Type B pancreatic cell (in vitro differentiated cells): ENCODE measurements at places on chromosomes 11 and 22.

- no peak for DNase-seq
Measured at GRCh38 chr11:34262531-34263081, 95.2 kb downstream of the ABTB2 start.

GRCh38 chr11:34745195-34745594, 124.3 kb downstream of the EHF start:
- DNase-seq, result no peak

DNA sequence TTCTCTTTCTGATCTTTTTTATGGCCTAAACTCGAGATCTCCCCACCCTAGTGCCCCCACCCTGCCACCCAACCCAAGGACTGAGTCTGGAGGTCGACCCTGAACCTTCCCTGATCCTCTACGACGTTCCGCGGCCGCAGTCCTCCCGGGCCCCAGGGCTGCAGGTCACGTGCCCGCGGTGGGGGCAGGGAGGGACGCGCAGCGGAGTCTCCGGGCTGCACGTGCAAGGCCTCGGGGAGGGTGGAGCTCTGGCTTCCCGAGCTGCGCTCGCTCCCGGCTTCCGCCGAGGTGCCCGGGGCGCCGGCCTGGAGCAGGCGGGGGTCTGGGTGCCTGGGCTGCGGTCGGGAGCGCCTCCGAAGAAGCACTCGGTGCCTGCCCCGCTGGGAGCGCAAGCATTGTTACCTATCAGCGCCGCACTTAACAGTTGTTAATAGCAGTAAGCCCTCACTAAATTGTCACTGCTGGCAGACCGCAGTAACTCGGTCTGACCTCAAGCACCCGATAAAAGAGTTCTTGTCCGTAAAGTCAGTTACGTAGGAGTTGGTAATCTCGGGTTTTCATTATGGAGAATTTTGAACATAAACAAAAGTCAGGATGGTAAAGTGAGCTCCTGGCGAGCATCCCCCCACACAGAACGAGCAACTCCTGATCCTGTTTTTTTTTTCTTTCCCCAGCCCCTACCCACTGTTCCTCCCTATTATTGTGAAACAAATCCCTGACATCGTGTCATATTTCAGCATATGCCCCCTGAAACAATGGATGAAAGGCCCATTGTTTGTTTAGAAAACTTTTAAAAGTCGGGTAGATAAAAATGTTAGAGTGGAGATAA, 69.7 kb upstream of the EP300 start:
- peak; percentile 97 for DNase-seq

DNA sequence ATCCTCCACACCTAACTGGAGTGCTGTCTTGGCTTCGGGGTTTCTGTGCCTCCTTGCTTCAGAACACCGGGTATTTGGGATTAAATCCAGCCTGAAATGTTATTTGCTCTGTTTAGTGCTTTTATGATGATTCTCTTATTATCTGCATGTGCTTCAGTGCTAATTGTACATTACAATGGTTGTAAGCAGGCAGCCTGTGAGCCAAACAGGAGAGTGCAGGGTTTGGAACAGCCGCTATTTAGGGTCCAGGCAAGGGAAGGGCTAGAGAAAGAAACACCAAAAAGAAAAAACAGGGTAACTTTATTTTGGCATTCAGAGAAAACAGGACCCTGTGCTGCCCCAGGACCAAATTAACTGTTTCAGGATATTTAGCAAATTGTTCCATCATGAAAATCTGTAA, 72.7 kb downstream of the RCN1 start:
- DNase-seq, result no peak

- no peak for DNase-seq
Measured at GRCh38 chr11:73734993-73735392, 25.9 kb downstream of the RAB6A start.

GRCh38 chr11:77172666-77172982, 44.6 kb downstream of the MYO7A start:
- no peak for DNase-seq

GRCh38 chr22:38032681-38033521, 24.3 kb upstream of the PICK1 start:
- no peak for DNase-seq

GRCh38 chr22:33579448-33580093, 340.7 kb downstream of the LARGE1 start:
- no peak for DNase-seq

GRCh38 chr11:61422226-61422625, 7.5 kb downstream of the CPSF7 start:
- no peak for DNase-seq

GRCh38 chr22:45208993-45209838, 31.5 kb downstream of the KIAA0930 start:
- no peak for DNase-seq

DNA sequence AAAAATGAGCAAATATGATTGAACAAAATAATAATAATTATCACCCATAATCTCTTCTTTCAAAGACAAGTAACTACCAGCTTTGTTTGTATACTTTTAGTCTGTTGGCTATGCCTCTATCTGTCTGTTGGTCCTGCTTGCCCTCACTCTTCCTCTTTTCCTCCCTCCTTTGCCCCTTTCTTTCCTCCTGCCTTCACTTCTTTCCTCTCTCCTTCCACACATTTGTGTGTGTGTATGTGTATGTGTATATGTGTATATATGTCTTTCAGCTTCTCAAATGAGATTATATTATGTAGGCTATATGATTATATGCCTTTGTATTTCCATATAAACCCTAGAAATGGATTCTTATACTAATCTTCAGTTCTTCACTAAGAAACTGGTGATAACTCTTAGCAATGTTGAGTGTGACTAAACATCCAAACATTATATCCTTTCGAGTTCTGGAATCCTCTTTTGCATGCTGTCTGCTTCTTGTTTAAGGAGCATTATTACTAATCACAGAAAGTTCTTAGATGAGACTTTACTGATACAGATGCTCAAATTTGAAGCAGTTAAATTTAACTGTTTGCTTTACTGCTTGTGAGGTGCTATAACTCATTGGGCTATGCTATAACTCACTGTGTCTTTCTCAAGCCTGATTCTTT, 219.1 kb downstream of the TMEM135 start:
- no peak for DNase-seq

- DNase-seq, result no peak
Measured at GRCh38 chr11:128496692-128497060, 90.7 kb downstream of the ETS1 start.

GRCh38 chr11:56716379-56716854, 17.5 kb downstream of the OR9G1 start:
- DNase-seq, result no peak

DNA sequence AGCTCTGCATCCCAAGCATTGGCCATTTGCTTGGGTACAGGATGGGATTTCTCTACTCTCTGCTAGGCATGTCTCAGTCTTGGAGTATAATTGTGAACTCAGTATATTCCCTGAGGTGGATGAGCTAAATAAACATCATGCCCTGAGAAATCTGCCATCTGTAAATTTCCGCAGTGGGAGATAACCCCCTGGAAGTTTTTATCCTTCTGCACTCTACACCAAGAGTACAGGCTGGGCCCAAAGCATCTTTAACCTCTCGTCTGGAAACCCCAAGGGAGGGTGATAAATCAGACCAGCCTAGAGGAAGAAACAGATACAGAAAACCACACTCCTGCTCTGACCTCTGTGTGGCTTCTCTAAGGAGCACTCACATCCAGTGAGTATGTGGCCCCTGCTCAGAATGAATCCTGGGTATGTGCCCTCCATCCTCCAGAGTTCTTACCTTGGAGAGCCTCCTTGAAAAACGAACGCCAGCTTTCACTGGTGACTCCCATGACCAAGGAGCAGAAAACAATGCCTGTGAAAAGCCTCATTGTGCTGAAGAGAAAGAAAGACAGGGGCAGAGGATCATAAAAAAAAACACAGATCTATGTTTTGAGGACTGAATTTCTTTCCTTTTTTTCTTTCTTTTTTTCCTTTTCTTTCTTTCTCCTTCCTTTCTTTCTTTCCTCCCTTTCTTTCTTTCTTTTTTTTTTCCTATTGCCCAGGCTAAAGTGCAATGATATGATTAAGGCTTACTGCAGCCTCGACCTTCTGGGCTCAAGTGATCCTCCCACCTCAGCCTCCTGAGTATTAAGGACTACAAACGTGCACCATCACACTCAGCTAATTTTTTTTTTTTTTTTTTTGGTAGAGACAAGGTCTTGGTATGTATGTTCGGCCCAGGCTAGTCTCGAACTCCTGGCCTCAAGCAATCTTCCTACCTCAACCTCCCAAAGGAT, 938 bp downstream of the SAA4 start:
- DNase-seq, result no peak

DNA sequence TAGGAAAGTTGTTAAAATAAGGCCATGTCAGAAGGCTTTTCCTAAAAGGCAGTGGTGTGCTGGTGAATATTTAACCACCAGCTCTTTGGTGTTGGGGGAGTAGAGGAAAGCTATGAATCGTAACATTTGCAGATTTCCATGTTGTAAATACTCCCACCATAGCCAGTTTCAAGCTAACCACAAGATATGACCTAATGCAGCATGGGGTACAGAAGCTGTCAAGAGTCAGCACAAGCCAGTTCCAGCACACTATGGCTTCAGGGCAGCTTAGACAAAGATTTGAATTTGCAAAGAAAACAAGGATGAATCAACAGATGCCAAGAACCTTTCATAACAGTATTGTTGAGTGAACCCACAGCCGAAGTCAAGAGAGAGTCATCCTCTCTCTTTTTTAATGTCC, 40.0 kb downstream of the COMMD9 start:
- no peak for DNase-seq
